ENCODE measurements at places on chromosomes 11 and 22.
A peak's percentile ranks its signal among the peaks of the same experiment; 100 is the strongest.

- DNase-seq, result no peak
Measured at GRCh38 chr11:650482-650881, 13.4 kb downstream of the DRD4 start.

- DNase-seq, result peak; percentile 72
Measured at GRCh38 chr22:32204040-32204855, 625 bp downstream of the RFPL2 start.

DNA sequence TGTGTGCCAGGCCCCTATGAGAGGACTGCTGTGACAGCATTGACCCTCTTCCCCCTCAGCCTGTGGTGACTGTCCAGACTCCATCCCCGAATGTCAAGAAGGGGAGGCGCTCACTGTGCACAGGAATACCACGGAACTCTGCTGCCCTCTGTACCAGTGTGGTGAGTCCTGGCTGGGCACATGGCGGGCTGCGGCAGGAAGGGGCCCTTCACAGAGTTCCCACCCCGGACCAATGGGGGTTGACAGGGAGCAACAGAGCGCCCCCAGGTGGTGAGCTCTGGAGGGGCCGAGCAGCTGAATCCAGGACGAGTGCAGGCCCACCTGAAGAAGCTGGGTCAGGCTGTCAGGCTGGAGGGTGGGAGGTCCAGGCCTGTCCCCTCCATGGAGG, 83.8 kb upstream of the MYOD1 start:
- DNase-seq, result peak; percentile 69

- no peak for DNase-seq
Measured at GRCh38 chr22:49807129-49807528, 20.5 kb downstream of the BRD1 start.

GRCh38 chr22:39943337-39943736, 16.9 kb upstream of the TMA7B start:
- peak; percentile 64 for DNase-seq

GRCh38 chr22:26453216-26453615, 24.2 kb downstream of the ASPHD2 start:
- no peak for DNase-seq

DNA sequence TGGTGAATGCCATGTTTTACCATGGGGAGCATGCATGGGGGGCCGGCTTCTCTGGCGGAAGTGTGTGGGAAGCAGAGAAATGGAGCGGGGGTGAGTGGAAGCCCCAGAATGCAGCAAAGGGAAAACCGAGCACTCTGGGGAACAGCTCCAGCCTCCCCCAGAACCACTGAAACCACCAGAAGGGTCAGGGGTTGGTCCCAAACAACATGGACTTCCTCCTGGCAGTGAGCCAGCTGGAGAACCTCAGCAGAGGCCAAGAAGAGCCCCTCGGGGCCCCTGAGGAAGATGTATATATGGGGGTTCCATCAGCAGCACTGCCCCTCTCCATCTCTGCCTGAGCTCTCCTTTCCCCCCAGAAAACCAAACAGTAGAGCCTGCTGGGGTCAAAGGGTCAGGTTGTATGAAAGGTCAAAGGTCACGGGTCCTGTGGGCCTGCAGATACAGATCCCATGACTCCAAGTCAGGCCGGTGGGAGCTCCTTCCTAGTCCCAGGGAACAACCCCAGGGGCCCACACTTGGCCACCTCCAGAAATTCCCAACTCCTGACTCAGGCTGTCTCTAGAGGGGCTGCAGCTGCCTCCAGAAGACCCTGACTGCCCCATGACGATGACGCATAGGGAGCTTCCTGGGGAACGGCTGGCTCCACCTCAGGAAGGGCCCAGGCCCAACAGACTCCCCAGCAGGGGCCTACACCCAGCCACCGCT, 48.5 kb upstream of the TIMP3 start:
- DNase-seq, result no peak

- DNase-seq, result no peak
Measured at GRCh38 chr11:44567876-44568256, 2.4 kb downstream of the CD82 start.

- no peak for DNase-seq
Measured at GRCh38 chr11:128180441-128181087, 406.8 kb downstream of the ETS1 start.

DNA sequence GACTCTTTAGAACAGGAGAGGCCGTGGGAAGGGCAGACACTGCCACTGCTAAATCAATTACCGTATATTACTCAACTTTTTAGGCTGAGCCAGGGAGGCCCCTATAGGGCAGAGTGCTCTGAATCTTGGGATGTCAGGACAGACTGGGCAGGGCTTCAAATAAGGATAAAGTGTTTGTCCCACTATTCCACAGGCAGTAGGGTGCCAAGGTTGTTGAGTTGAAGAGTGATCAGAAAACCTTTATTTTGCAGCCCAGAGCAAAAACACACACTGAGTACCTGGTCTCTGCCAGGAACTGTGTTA, 1.6 kb upstream of the B4GAT1 start:
- DNase-seq, result no peak

DNA sequence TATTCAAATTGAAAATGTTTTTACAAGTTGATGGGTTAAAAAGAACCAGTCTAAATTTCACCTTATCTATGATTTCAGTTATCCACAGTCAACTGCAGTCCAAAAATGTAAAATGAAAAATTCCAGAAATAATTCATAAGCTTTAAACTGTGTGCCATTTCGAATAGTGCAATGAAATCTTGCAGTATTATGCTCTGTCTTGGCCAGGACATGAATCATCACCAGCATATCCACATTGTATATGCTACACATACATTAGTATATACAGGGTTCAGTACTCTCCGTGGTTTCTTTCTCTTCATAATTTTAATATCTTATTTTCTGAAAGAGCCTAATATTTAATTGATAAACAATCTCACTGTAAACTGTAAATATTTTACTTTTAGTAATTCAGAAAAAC, 45.9 kb downstream of the ARHGAP32 start:
- DNase-seq, result no peak

DNA sequence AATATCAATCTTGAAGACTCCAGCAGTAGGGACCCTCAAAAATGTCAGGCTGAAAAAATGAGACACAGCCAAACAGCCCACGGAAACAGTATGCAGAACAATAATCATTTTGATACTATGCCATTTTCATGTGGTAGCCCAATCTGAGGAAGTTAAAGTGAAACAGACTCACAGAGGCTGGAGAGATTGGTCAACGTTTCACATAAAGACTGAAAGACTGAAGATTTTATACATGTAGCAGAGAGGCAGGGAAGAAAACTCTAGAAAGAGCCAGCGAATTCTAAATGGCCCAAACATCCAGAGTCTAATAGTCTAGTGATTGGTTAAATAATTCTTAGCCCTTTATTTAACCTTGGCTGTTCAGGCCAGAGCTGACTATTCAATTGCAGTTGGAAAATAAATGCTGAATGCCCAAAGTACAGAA, 49.4 kb downstream of the MAML2 start:
- DNase-seq, result no peak

DNA sequence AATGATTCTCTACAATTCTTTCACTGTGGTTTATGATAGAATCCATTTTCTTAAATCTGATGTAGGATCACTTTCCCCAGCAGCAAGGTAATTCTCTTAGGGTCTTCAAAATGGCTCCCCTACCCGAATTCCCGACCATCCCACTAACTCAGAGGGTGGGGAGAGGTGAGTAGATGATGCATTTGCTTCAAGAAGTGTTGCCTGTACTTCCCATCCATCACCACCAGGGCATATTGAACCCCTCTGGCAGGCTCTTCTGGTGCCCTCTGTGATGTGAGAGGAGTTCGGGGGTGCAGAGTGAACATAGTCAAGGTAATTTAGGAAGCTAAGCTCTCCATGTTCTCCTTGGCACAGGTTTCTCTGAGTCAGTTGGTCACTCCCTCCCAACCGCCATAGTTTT, 52.3 kb downstream of the ZNRF3 start:
- DNase-seq, result no peak

GRCh38 chr22:50476868-50477267, 2.0 kb upstream of the SBF1 start:
- no peak for DNase-seq
